Stimulated activated CD8-positive, alpha-beta memory T cell treated with anti-CD3 and anti-CD28 coated beads, Interleukin-2, amount 100 ng/mL, for 48 hours (primary cell): ENCODE measurements at places on chromosomes 3 and 15.

- no peak for DNase-seq
These were observed 12.3 kb upstream of the ULK4 start for GRCh38 chr3:41974223-41974622.

GRCh38 chr3:16088496-16088895 is 86.0 kb upstream of the GALNT15 start:
- DNase-seq, result no peak

DNA sequence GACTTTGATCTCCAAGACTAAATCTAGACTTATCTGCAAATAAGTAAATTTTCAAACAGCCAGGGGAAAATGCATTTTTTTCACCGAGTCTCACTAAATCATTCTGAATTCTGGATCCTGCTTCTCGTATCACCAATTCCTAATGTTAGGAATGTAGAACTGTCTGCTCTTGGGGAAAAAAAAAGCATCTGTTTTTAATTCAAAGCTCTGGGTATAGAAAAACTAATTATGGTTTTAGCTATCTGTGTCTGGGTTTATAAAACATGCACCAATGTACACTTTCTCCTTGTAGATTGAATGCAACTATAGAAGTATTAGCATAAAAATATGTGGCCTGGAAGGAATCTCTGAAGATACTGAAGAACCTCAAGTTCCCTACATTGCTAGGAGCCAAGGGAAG is 4.8 kb upstream of the CDAN1 start:
- no peak for DNase-seq

- no peak for DNase-seq
These were observed 12.0 kb downstream of the STARD5 start for GRCh38 chr15:81311752-81312464.

GRCh38 chr3:149487598-149488197 is 13.2 kb downstream of the TM4SF4 start:
- DNase-seq, result peak; percentile 34

- no peak for DNase-seq
These were observed 2.3 kb upstream of the FAM43A start for GRCh38 chr3:194683380-194683779.

GRCh38 chr15:38389924-38390542 is 63.9 kb upstream of the FAM98B start:
- peak; percentile 47 for DNase-seq

DNA sequence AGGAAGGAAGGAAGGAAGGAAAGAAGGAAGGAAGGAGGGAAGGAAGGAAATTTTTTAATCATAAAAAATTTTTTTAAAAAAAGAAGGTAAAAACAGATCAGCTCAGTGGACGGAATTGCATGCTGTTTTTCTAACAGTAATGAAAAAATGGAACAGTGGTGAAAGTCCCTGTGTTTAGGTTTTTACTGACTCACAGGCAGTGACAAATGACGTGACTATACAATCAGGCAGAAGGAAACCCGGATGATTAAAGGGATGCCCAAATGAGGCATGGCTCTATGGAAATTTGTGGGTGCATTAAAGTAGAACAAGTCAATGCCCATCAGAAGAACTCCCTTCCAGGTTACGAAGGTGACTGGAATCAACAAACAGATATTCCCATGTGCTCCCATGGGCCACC is 135.0 kb downstream of the IMPG2 start:
- DNase-seq, result no peak

DNA sequence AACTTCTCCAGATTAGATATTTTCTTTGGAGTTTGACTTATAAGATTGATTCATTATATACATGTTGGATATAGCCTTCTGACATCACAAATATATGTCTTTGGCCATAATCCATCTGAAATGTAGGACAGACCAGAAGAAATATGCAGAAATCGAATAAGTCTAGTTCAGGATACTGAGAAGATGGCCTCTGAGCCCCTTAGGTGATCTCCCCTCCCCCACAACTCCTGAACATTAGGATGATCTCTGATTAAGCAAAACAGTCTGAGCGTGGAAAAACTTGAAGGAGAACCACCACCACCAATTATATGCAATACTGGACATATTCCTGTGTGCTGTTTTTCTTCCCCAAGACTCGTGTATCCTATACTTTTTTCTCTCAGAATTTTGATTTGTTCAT is 3.2 kb downstream of the SETD5 start:
- DNase-seq, result no peak

GRCh38 chr15:39171944-39172368 is 408.9 kb upstream of the THBS1 start:
- DNase-seq, result peak; percentile 24

GRCh38 chr15:57694279-57694678 is 12.2 kb upstream of the POLR2M start:
- no peak for DNase-seq

- no peak for DNase-seq
These were observed 67.7 kb upstream of the WNT5A start for GRCh38 chr3:55554634-55555425.

GRCh38 chr3:140570602-140571001 is 107.3 kb upstream of the TRIM42 start:
- no peak for DNase-seq

DNA sequence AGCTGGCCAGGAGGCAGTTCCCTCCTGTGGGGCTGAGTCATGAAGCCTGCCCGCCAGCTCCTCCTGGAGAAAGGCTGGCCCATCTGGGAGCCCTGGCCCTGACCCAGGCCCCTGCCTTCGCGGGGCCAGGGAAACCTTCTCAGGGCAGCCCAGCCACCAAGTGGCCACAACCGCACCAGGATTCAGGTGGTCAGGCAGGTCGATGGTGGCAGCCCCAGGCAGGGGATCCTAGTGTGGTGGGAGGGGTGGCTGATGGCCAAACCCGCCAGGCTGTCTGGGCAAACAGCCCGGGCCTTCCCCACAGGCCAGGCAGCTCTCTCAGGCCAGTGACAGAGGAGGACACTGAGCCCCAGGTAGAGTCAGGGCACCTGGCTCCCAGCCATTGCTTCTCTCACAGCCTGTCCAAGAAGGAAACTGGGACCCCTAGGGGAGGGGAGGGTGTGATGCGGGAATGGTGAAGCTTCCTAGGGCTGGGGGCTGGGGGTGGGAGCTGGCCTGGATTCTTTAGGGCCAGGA is 1.2 kb downstream of the TWF2 start:
- no peak for DNase-seq
